ENCODE measurements at places on chromosomes 6 and 20.

DNA sequence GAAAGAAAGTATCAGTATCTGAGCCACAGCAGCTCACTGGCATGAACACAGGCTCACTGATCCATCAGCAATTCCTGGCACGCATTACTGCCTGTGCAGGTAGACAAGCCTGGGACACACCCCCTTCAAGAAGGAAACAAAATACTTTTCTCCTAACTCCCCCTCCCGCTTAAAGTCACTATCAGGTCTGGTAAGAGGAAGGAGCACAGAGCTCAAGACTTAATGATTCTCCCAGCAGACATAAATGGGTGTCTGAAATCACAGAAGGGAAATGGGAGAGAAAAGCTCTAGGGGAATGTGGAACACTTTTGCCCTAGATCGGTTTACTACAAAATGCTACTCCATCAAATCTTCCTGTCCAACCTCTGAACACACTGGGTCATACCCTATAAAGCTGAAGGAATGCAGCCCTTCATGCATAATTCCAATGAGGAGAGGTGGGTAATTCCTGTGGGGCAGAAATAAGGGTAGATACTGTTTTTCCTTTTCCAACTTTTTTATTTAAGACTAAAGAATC, at the start of gene ADGRF1:
ADGRF1 (minus strand) TSS at position 58 of the 517 bp plus-strand sequence. CDS start 13,271 bp downstream, outside the sequence.
- no peak for DNase-seq

DNA sequence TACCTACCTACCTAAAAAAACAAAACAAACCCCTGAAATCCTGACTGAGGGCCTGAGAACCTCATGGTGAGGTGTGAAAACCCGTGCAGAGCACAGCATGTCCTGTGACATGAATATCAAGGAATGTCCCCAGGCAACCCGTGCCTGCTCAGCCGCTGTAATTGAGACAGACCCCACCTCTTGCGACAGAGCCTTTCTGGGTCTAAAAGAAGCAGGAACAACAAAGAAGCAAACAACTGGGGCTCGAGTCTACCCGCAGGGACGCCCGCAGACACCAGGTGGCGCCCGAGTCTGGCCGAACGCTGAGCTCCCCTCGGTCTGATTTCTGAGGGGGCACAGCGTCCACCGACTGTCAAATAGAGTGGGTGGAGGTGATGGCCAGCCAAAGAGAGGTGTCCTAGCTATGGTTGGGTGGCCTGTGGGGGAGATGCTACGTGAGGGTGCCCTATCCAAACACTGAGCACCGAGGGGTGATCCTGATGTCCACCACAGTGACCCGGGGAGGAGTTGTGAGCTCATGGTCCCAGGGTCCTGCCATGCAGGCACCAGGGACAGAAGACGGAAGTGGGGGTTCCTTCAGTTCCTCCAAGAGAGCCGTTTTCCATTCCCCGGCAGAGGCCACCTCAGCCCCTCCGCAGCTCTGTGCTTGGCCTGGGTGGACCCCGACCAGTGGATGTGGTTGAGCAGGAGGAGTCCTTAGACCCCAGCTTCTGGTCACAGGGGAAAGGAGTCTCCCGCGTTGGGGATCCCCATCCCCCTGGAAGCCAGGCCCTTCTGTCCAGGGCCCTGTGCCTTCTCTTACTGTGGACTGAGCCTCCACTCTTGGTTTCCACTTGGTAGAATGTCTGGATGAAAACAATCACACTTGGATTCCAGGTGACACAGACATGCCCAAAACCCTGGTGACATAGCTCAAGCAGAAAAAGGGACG, 268.2 kb downstream of the CDC5L start:
- peak; percentile 66 for DNase-seq

- no peak for DNase-seq
Measured at GRCh38 chr6:39772559-39773273, 19.5 kb upstream of the DAAM2 start.

- no peak for DNase-seq
Measured at GRCh38 chr6:3052481-3053230, 15.6 kb upstream of the RIPK1 start.

GRCh38 chr6:35719830-35720733, 16.8 kb upstream of the ARMC12 start:
- DNase-seq = no peak

GRCh38 chr20:1684872-1685271, 27.3 kb upstream of the SIRPG start:
- no peak for DNase-seq

GRCh38 chr6:9581155-9581554, 833.7 kb downstream of the TFAP2A start:
- no peak for DNase-seq

- DNase-seq = no peak
Measured at GRCh38 chr6:148239215-148239614, 103.4 kb upstream of the SASH1 start.

- DNase-seq = no peak
Measured at GRCh38 chr6:138972226-138972665, 15.8 kb downstream of the REPS1 start.

GRCh38 chr20:51463998-51464397, 78.5 kb downstream of the NFATC2 start:
- DNase-seq = no peak

DNA sequence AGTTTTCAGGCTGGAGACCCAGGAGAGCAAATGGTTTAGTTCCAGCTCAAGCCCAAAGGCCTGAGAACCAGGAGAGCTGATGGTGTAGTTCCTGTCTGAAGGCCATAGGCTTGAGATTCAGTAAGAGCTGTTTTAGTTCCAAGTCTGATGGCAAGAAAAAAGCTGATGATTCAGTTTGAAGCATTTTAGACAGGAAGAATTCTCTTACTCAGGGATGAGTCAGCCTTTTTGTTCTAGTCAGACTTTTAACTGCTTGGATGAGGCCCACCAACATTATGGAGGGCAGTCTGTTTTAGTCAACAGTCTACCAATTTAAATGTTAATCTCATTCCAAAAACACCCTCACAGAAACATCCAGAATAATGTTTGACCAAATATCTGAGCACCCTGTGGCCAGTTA, 2.5 kb downstream of the ZSCAN26 start:
- DNase-seq = no peak

GRCh38 chr6:47188588-47189021, 121.1 kb downstream of the TNFRSF21 start:
- no peak for DNase-seq

DNA sequence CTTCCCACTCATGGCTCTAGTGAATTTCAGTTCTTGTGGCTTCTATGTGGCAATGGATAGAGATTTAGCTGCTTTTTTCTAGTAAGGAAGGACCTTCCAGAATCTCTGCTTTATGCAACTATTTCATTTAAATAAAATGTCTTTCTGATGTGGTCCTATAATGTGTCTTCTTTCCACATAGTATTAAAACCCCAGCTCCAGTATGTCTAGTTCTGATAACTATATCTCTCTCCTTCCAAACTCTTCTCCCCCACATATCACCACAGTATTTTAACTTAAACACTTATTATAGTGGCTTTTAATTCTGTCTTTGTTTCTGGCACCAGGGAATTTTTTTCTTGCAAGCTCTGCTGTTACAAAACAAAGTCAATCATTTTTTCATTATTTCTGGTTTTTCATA, 40.6 kb upstream of the SUMO4 start:
- DNase-seq = no peak

- no peak for DNase-seq
Measured at GRCh38 chr20:47396762-47397476, 40.4 kb upstream of the ZMYND8 start.

GRCh38 chr20:31674895-31675827, 37.4 kb downstream of the COX4I2 start:
- peak; percentile 49 for DNase-seq

DNA sequence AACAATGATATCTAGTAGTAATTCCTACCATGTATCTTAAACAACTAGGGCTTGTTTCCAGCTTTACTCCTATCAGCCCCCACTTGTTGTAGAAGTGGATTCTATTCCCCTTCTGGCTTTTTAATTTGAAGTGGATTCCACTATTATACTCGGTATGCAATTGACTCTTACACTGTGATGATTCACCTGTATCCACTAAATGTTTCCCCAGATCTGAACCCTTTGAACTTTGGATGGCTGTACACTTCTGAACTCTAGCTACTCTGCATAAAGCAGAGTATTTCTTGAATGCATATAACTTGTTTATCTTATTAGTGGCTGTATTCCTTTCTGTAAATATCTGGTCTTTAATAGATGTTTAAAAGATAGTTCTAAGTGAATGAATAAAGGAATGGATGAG, 538.4 kb upstream of the NRSN1 start:
- no peak for DNase-seq

DNA sequence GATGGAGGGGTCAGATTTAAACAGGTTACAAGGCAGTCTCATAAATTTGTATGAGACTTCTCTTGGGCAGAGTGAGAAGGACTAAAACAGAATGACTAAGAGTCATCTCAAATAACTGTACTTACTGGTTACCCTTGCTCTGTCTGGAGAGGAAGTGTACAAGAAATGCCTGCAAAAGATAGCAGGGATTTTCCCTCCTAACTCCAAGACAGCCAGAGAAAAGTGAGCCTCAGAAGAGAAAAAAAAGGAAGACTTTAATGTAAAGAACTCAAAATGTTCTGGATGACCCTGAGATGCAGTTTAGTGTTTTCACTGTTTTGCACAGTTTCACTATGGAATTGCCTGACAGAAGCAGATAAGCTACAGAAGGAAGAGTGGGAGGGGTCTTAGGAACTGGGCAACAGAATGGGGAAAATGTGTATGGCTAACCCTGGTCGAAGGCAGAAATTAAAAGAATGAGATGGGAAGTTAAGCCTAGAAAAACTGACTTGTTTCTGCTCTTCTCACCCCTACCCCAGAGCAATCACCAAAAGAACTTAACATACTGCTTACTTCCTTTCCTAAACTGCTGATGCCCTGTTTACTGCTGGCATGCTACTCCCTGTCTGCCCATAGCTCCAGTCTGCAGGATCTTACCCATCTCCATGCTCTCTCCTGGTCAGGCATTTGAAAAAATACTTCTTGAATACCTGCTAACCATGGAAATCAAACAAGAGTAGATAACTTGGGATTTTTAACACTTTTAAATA, 98.1 kb upstream of the MARCKS start:
- DNase-seq = no peak

DNA sequence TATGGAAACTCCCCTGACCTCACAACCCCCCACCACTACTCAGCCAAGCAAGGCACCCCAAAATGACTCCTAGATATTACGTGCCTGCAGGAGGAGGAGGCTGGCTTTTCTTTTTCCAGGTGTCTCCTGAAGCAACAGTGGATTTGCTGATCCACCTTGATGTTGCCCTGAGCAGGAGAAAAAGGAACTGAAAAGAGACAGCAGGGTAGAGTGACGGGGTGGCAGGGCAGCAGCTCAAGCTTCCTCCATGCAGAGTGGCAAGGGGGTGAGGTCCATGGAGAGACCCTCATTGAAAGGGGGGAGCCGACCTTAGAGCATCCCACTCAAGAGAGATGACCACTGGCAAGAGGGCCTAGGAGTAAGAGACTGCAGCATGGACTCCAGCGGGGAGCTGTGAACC, 112.0 kb upstream of the SIRPA start:
- no peak for DNase-seq

DNA sequence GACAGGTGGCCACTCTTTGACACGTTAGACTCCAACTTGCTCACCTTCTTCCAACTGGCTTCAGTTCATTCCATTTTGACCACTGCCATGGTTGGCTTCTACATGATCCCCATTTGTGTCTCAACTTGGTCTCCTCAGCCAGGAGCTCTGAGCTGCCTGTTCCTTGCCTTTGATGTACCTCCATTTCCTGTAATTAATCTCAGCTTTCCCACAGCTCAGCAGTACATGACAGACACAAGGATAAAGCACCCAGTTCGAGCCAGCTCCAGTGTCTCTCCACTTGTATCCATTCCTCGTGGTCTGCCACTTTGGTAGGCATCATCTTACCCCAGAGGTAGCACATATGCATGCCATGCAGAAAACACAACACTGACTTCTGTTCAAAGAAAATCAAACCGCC, 161.0 kb downstream of the TSHZ2 start:
- no peak for DNase-seq

- DNase-seq = no peak
Measured at GRCh38 chr20:32411955-32412706, 54.0 kb downstream of the ASXL1 start.

GRCh38 chr6:155155787-155156447, 107.9 kb upstream of the CLDN20 start:
- DNase-seq = no peak

- no peak for DNase-seq
Measured at GRCh38 chr6:14488180-14488579, 370.6 kb downstream of the CD83 start.

GRCh38 chr6:168631564-168631963, 190.6 kb downstream of the SMOC2 start:
- no peak for DNase-seq

DNA sequence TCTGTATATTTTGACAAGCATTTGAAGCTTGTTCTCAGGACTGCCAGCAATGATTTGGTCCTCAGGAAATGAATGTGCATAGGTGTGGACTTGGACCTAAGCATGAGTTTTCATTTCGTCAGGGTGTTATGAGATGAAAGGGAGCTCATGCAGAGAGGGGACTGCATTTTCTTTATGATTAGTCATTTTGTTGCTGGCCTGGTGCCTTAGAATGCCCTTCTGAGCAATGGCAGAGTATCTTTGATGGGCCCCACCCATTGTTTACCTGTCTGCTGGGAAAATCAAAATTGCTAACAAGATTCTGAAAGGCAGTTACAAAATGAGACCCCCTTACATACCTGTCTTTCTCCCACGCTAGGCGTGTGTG, 51.5 kb upstream of the MTHFD1L start:
- DNase-seq = no peak

GRCh38 chr20:36645998-36646397, at the start of gene SLA2:
SLA2 (minus strand) TSS chr20:36646196; CDS start chr20:36641335, 4,861 bp downstream.
- peak; percentile 42 for DNase-seq

DNA sequence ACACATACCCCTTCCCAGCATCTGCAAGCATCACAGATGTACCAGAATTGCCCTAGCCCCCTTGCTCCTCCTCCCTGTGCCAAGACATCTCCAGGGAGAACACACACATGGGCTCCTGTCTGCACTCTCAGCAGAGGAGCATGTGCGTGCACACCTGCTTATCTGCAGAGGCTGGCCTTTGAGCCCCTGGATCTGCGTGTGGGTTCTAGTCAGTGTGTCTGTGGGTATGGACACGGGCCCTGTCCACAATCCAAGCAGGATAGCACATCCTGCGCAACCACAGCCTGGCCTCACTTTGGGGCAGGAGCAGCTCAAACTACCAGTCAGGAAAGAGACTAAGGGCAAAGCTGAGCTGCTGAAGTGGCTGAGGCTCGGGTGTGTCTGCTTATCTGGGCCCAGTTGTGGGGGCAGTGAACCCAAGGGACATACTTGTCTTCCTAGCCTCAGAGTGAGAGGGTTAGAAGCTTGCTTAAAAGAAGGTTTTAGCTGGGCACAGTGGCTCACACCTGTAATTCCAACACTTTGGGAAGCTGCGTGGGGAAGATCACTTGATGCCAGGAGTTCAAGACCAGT, 41.0 kb downstream of the HM13 start:
- DNase-seq = no peak

DNA sequence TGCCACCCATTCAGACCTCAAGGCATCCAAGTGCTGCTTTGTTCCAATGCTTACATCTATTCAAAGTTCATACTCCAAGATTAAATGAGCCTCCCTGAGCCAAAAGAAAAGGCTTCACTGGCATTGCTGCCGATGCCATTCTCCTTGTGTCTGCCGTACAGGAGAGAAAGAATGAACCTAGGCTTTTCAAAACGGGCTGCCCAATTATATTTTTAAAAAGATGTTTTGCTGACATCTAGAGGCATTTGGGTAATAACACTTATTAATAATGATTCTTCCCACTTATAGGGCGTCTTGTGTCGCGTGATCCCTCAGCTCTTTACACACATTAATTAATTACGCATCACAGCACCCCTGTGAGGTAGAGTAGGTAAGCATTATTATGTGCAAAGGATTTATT, 545.6 kb downstream of the PKHD1 start:
- DNase-seq = no peak

Measured in activated T-cell treated with anti-CD3 and anti-CD28 coated beads for 4 hours (primary cell).